ENCODE measurements at places on chromosomes 2 and 18.
A peak's percentile ranks its signal among the peaks of the same experiment; 100 is the strongest.

GRCh38 chr2:150732064-150732463 is 244.6 kb upstream of the RND3 start:
- H3K4me3 ChIP-seq, result no peak overlapping the region
- H3K4me1 ChIP-seq, result peaks cover 48% of the 10 kb centered on the region
- H3K27ac ChIP-seq, result no peak overlapping the region
- DNase-seq, result no peak
- H3K27me3 ChIP-seq, result no peaks in the 10 kb centered on the region

DNA sequence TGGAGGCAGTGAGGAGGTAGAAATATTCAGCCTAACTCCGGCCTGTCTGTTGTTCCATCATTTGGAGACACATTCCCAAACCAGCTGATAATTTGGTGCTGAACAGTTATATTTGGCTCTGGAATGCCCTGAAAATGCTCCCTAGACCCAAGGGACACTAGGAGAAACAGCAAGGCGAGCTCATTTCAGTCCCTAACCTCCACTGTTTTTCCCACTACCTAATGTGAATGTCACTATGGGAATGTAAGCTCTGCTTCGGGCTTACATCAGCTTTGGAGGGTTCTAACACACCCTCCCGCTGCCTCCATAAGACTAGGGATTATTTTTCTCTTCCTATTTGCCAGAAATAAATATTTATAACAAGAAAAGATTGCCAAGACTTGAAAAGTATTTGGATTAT is 103.5 kb downstream of the ANTXR1 start:
- no peaks in the 10 kb centered on the region for H3K36me3 ChIP-seq
- no peak overlapping the region for H3K4me3 ChIP-seq
- H3K27ac ChIP-seq, result no peak overlapping the region
- H3K27me3 ChIP-seq, result peaks cover 6% of the 10 kb centered on the region

DNA sequence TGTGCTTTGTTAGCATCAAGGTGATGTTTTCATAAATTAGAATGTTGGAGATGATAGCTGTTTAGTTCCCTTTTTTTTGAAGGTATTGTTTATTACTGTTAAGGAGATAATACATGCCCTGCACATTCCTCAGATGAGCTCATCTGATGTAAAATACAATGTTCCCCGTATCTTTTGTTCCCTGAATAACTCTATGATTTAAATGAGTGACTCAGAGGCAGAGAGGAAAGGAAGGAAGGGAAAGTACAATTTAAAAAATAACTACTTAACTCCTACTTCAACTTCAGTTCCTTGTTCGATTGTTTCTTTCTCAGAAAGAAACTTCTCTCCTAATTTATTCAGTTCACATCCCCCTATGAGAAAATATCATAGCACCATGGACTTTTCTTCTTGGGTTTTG is 208.7 kb downstream of the KCNE4 start:
- no peak overlapping the region for H3K27ac ChIP-seq
- H3K4me1 ChIP-seq, result no peaks in the 10 kb centered on the region
- no peak for DNase-seq
- no peaks in the 10 kb centered on the region for H3K27me3 ChIP-seq

- peaks cover 16% of the 10 kb centered on the region for H3K4me1 ChIP-seq
- peak overlapping the region; percentile 43 for H3K27ac ChIP-seq
- peaks cover 10% of the 10 kb centered on the region for H3K36me3 ChIP-seq
- no peaks in the 10 kb centered on the region for H3K27me3 ChIP-seq
- H3K4me3 ChIP-seq, result no peak overlapping the region
These were observed 640.2 kb downstream of the STK39 start for GRCh38 chr2:167607211-167607610.

GRCh38 chr2:79000008-79000576 is 25.4 kb upstream of the REG3G start:
- H3K36me3 ChIP-seq, result no peaks in the 10 kb centered on the region
- no peak overlapping the region for H3K4me3 ChIP-seq
- H3K27me3 ChIP-seq, result peaks cover 13% of the 10 kb centered on the region
- no peak for DNase-seq

DNA sequence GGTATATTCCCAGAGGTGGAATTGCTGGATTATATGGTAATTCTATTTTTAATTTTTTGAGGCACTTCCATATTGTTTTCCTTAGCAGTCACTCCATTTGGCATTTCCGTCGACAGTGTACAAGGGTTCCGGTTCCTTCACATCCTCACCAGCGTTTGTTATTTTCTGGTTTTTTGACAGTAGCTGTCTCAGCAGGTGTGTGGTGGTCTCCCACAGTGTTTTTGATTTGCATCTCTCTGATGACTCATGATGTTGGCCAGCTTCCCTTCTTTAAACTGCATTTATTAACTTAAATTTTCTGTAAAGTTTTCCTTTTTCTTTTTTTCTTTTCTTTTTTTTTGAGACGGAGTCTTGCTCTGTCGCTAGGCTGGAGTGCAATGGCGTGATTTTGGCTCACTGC is 19.7 kb downstream of the SH3BP4 start:
- peaks cover 67% of the 10 kb centered on the region for H3K4me1 ChIP-seq
- DNase-seq, result no peak
- no peak overlapping the region for H3K4me3 ChIP-seq
- H3K27ac ChIP-seq, result no peak overlapping the region

DNA sequence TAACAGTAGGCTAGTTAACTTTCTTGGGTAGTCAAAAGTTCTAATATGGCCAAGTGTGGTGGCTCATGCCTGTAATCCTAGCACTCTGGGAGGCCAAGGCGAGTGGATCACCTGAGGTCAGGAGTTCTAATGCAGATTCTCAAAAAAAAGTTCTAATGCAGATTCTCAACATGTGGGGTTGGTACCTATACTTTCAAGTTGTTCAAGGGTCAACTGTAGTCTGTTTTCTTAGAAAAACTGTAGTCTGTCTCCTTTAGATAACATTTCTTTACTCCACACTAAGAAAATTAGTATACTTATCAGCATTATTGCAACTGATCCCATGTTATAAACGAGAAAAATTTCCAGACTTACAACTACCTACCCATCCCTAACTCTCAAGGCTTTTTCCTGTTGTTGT is 16.6 kb downstream of the INO80D start:
- H3K4me1 ChIP-seq, result peaks cover 32% of the 10 kb centered on the region
- H3K27me3 ChIP-seq, result no peaks in the 10 kb centered on the region
- DNase-seq, result no peak
- no peak overlapping the region for H3K4me3 ChIP-seq
- peaks cover 3% of the 10 kb centered on the region for H3K36me3 ChIP-seq

- no peaks in the 10 kb centered on the region for H3K4me1 ChIP-seq
- peaks cover 5% of the 10 kb centered on the region for H3K36me3 ChIP-seq
- no peak for DNase-seq
- no peaks in the 10 kb centered on the region for H3K27me3 ChIP-seq
- H3K27ac ChIP-seq, result peak overlapping the region; percentile 15
- H3K4me3 ChIP-seq, result no peak overlapping the region
These were observed 141.1 kb downstream of the ATP9B start for GRCh38 chr18:79210002-79210910.

DNA sequence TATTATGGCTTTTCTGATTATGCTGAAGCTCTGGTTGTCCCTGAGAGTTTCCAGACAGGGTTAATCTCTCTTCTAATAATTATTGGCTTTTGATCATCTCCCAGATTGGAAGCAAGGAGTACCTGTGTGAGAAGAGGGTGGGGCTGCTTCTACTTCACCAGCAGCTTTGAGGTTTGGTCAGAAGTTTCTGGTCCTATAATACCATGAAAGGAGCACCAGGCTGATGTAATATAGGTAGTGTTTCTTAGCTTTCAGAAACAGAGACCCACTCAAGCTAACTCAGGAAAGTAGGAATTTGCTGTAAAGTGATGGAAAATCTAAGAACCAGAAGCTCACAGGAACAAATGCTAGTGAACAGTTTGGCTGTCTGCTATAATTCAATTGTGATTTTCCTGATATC is 57.6 kb downstream of the SGPP2 start:
- peaks cover 10% of the 10 kb centered on the region for H3K4me1 ChIP-seq
- H3K27me3 ChIP-seq, result peaks cover 98% of the 10 kb centered on the region
- no peak for DNase-seq
- H3K4me3 ChIP-seq, result no peak overlapping the region
- H3K36me3 ChIP-seq, result no peaks in the 10 kb centered on the region

DNA sequence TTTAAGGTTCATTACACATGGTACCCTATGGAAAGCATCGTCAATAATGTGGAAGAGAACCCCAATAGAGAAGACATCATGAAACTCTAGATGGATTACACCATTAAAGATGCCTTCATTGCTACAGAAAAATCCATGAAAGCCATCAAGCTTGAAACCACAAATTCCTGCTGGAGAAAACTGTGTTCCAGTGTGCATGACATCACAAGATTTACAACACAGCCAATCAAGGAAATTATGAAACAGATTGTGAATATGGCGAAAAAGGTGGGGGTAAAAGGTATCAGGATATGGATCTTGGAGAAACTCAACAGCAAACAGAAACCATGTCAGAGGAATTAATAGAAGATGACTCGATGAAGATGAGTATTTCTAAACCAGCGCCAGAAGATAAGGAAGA is 200.0 kb downstream of the SLC4A10 start:
- DNase-seq, result no peak
- no peak overlapping the region for H3K27ac ChIP-seq
- no peaks in the 10 kb centered on the region for H3K4me1 ChIP-seq
- H3K36me3 ChIP-seq, result no peaks in the 10 kb centered on the region

- no peak overlapping the region for H3K4me3 ChIP-seq
- DNase-seq, result no peak
- H3K27me3 ChIP-seq, result peaks cover 6% of the 10 kb centered on the region
- no peaks in the 10 kb centered on the region for H3K36me3 ChIP-seq
- no peak overlapping the region for H3K27ac ChIP-seq
These were observed 359.9 kb downstream of the ARHGAP15 start for GRCh38 chr2:143489145-143489544.

DNA sequence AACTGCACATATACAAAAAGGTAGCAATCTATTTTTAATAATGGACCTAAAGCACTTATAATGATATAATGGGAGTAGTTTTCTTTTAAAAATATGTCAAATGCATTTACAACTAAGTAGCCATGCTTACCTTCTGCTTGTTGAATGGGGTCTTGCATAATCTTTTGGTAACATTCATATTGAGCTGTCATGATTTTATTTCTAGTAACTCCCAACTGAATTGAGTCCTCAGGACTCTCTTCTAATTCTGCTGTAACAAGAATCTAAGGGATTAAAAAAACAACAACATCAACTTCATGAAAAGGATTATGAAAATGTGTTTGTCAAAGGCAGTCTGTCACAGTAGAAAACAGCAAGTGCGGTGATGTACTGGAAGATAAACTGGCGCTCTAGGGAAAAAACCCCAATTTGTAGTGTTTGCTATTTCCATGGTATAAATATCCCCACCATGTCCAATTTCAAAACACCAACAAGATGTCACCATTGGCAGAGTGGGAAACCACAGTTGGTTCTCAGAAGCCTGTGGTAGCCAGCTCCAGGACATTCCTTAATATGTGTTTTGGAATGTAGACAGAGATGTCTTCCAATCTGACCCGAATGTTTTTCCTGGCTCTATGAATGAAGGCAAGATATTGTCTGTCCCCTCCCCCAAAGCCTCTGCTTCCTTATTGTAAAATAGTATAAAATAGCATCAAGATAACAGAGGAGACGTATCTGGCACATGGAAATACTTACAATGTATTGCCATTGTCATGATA is 64.8 kb downstream of the CALCRL start:
- peaks cover 13% of the 10 kb centered on the region for H3K4me1 ChIP-seq
- H3K27ac ChIP-seq, result no peak overlapping the region
- no peaks in the 10 kb centered on the region for H3K27me3 ChIP-seq
